CD4-positive, alpha-beta T cell treated with Interferon alpha-2 for 1 hour (primary cell): ENCODE measurements at places on chromosomes 2 and 18.

DNA sequence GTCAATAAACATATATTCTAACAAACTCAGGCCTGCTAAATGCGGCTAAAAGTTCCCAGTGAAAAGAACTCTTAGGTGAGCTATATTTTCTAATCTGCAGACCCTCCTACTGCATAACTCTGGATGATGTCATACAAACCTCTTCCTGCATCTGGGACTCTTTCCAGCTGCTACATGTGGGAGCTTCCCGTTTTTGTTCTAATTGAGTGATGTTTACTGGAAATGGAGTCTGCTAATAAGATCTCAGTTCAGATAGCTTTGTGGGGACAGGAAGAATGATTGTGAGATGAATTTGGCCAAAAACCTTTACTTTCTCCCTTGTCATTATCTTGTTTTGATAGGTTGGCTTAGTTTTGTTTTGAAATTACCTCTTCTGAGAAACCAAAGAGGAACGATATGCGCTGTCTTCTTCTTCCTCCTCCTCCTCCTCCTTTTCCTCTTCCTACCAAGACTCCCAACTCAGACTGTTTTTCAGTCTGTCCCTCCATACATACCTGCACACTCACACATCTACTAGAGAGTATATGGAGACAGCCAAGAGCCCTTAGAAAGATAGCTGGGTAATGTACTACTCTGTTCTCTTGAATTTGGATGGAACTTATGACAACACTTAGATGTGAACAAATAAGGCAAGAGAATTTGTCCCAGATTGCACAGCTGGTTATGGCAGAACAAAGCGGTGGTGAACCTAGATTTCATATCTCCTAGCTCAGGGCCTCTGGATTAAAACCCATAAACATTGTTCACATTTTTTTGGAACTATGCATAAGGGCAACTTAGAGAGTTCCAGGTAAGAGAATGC, 39.8 kb upstream of the AAK1 start:
- DNase-seq: no peak

DNA sequence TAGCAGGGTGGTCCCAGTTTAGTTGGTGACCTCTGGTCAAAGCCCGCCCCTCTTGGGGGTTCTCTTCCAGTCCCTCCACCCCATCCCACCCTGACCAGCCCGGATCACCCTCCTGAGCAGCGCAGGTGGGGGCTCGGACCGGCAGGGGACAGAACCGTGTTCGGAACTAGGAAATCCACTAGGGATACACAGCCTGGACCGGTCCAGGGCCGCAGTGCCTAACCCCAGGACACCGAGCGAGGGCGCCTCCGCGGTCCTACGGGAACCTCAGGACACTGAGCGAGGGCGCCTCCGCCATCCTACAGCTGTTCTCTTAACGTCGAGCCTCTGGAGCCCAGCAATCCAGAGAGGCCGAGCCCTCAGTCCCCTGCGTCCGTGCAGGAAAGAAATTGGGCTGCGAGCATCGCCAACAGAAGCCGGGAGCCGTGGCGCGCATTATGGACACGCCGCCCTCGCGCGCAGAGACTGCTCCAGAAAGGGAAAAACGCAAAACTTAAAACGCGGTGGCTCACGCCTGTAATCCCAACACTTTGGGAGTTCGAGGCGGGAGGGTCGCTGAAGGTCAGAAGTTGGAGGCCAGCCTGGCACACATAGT, 8.5 kb downstream of the RAX start:
- no peak for DNase-seq

GRCh38 chr18:22709288-22710060, 223.7 kb upstream of the RBBP8 start:
- DNase-seq: no peak

DNA sequence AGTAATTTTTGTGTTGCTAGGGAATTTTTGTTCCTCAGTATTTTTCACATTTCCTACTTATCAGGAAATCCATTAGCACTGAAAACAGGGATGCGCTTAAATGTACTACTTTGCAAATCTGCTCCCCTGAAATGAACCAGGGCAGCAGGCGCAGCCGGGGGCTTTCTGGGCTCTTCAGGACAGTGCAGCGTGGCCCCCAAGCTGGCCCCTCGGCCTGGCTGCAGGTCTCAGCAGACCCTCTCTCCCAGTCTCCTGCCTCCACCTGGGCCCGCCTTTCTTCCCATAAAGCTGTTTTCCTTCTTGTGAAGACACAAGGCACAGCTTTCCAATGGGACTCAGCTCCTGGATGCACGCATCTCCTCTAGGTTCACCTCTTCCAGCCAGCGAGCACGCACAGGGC, 35.3 kb downstream of the EIPR1 start:
- no peak for DNase-seq

DNA sequence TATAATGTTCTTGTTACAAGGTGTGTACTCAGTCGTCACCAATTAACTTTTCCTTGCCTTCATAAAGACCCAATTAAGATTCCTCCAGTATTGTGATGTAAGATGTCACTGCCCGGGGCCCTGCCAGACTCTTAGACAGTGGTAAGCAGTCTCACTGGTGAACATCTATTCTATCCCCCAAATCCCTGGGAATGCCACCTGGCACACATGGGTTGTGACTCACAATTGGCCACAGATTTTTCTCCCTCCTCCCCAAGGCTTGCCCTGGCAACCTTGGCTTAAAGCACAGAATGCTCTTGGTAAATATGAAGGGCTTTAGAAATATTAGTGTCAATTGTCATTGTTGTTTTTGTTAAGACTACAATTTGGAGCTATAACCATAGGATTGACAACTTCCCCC, 287.9 kb downstream of the ETAA1 start:
- no peak for DNase-seq

GRCh38 chr2:215756346-215756730, 257.0 kb downstream of the MREG start:
- DNase-seq: no peak

DNA sequence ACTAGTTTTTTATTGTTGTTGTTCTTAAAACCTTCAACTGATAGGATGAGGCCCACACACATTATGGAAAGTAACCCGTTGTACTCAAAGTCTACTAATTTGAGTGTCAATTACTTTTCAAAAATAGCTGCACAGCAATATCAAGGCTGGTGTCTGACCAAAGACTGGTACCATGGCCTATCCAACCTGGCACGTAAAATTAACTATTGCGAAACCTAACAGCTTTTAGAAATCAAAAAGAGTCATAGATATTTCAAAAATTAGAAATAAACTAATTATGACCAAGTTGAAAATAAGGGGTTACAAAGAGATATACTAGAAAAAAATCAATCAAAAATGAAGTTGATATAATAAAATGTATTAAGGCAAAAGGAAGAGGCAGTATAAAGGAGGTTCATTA, 501.5 kb upstream of the SLC8A1 start:
- no peak for DNase-seq

- no peak for DNase-seq
Observed at GRCh38 chr2:17107871-17108270, 410.4 kb downstream of the RAD51AP2 start.

DNA sequence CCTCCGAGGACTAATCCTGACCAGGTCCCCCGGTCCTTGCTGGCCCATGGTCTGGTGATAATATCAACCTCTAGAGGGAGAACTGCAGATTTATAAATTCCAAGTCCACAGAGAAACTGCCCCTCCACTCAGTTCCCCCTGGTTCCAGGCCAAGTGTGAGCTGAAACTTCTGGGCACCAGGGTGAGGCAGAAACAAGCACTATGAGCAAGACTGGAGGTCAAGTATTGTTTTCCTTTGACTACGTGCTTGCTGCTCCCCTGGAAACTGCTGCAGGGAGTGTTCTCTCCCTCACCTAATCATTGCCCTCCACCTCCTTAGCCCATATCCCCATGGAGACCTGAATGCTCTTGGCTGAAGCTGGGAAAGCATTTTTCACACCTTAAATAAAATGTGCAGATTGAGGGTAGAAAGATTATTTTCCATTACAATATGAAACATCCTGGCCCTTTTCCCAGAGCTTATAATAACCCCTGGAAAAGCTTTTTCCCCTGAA, 135.2 kb downstream of the RDH14 start:
- DNase-seq: no peak

DNA sequence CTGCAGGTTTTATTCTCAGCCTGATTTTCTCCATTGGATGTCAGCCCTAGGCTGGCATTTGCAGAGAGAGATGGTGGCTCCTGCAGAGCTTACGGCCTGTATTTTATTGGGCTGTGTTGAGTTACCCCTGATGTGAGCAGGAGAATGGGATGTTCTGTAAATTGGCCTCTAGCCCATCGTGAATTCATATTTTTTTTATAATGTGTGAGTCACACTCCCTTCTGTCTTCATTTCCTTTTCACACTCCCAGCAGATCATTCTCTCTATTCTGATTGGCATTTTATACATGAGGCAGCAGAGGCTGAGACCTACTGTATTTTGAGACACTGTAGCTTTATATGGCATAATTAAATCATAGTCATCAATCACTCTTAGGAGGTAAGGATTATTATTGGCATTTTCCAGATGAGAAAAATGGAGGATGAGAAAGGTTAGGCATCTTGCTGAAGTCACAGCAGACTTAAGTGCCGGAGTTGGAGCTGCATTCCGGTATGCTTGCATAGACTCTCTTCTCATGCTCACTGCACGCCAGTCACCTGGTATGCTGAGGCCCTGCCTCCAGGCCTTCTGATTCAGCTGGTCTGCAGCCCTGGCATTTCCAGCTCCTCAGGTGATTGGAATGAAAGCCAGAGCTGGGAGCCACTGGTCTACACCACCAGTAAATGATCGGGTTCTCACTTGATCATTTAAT, 142.4 kb downstream of the NEDD4L start:
- no peak for DNase-seq

DNA sequence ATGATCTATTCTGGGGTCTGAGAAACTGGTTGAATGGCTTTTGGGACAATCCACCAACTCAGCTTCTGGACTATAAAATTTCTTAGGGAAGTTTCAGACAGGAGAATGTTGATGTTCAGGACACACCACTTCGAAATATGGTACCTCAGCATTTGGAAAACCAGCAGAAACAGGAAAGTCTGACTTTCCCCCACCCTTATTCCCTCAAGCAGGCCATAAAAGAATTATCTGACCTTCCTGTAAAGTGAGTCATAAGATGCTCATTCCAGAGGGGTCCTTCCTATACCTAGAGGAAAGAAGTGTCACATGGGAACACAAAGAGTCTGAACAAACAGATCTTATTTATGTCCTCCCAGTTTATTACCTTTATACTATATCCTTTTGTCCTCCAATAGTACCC, 415.0 kb downstream of the CPS1 start:
- DNase-seq: no peak

- DNase-seq: peak; percentile 7
Observed at GRCh38 chr2:105328281-105329196, 996 bp downstream of the TGFBRAP1 start.

GRCh38 chr2:22086726-22087125, 963.0 kb downstream of the TDRD15 start:
- no peak for DNase-seq

DNA sequence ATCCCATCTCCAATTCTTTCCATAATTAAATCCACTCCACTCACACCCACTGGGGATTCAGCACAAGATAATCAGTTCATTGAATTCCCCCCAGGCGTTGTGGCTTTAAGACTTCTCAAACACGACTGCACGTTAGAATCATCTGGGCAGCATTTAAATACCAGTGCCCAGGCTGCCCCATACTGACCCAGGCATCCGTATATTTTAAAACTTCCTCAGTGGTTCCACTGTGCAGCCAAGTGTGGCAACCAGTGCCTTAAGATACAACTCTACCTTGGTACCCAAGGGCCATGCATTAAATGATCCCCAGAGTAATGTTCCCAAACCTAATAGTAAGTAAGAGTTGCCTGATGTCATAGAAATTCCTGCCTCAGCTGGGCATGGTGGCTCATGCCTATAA, 54.3 kb upstream of the BZW1 start:
- no peak for DNase-seq

- no peak for DNase-seq
Observed at GRCh38 chr2:1032030-1032429, 81.4 kb downstream of the SNTG2 start.

DNA sequence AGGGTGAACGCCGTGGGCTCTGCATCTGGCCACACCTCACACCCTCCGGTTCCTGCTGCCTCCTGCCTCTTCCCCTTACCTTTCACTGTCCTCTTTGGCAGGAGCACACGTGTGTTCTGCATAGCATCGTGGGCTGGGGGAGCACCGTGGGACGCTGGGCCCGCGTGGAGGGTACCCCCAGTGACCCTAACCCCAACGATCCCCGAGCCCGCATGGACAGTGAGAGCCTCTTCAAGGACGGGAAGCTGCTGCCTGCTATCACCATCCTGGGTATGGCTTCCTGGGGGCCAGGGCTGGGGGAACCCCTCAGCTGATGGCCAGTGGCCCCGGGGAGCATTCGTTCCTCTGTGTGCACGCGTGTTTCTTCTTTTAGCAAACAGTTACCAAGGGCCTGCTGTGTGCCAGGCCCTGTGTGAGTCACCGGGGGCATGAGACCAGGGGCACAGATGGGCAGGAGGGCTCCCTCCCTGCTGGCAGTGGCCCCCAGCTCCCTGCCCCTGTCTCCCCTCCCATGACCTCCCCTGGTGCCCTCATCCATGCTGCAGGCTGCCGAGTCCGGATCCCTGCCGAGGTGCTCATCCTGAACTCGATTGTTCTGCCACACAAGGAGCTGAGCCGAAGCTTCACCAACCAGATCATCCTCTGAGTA, 7.6 kb downstream of the GMPPA start:
- no peak for DNase-seq

GRCh38 chr18:36348331-36348730, 50.8 kb downstream of the FHOD3 start:
- DNase-seq: no peak

GRCh38 chr2:64652231-64653108, 1.2 kb downstream of the SERTAD2 start:
- DNase-seq: no peak

DNA sequence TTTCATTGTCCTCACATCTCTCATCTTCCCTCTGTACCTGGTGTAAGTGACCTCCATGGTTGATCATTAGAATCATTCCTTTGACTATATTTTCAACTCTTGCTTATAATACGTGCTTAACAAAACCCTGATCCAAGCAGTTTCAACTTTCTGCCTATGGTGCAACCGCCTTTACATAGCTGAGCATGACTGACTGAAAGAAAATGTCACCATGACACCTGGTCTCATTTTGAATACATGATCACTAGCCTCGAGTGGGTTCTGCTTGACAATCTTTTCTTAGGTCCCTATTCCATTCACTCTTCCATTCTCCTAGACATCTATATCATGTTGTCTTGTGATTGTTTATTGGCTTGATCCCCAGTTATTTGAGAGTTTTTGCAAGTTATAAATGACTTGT, 78.9 kb upstream of the STAM2 start:
- DNase-seq: no peak
